Glutamatergic neuron (in vitro differentiated cells): ENCODE measurements at places on chromosomes 16 and 17. TPM values are rescaled to one million over a fixed set of nuclear protein-coding genes. Genes with fewer than 3 reads are reported as not detected.

DNA sequence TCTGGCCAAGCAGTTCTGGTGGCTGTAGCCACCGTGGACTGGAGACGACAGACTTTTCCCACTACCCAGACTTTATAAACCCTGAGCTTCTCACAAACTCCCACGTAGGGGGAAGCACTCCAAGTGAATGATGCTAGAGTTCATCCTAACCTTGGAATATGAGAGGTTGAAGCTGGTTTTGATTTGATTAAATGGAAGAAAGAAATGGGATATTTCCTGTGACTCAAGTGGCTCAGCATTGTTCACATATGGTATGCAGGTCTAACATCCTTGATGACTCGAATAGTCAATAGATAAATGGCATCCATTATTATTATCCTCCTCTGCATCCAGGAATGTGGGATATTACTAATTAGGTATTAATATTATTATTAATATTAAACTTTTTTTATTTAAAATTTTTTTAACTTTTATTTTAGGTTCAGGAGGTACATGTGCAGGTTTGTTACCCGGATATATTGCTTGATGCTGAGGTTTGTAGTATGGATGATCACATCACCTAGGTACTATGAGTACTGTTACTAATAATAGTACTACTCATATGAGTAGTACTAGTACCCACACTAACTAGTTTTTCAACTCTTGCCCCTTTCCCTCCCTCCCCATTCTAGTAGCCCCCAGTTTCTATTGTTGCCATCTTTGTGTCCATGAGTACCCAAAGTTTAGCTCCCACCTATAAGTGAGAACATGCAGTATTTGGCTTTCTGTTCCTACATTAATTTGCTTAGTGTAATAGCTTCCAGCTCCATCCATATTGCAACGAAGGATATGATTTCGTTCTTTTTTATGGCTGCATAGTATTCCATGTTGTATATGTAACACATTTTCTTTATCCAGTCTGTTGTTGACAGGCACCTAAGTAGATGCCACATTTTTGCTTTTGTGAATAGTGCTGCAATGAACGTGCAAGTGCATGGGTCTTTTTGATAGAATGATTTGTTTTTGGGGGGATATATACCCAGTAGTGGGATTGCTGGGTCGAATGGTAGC, 22.9 kb downstream of the PIK3R6 start:
- H3K27me3 ChIP-seq = peaks cover 2% of the 10 kb centered on the region
- H3K4me3 ChIP-seq = no peak overlapping the region
- H3K36me3 ChIP-seq = peaks cover 5% of the 10 kb centered on the region
- DNase-seq = no peak

GRCh38 chr16:21563676-21564075, 35.7 kb upstream of the METTL9 start:
- H3K4me1 ChIP-seq = no peaks in the 10 kb centered on the region
- no peak overlapping the region for H3K27ac ChIP-seq
- H3K4me3 ChIP-seq = no peak overlapping the region
- no peak for DNase-seq
- H3K36me3 ChIP-seq = no peaks in the 10 kb centered on the region
- H3K27me3 ChIP-seq = peaks cover 4% of the 10 kb centered on the region

GRCh38 chr17:51533821-51534220, 273.5 kb downstream of the UTP18 start:
- DNase-seq = no peak
- H3K27ac ChIP-seq = no peak overlapping the region
- no peaks in the 10 kb centered on the region for H3K4me1 ChIP-seq
- H3K4me3 ChIP-seq = no peak overlapping the region
- H3K36me3 ChIP-seq = no peaks in the 10 kb centered on the region

- no peak for DNase-seq
- H3K27ac ChIP-seq = no peak overlapping the region
- no peaks in the 10 kb centered on the region for H3K4me1 ChIP-seq
- H3K27me3 ChIP-seq = no peaks in the 10 kb centered on the region
- no peak overlapping the region for H3K4me3 ChIP-seq
Observed at GRCh38 chr16:75727221-75727620, 931 bp upstream of the CPHXL start.

- H3K36me3 ChIP-seq = no peaks in the 10 kb centered on the region
- no peaks in the 10 kb centered on the region for H3K27me3 ChIP-seq
- H3K4me1 ChIP-seq = peaks cover 9% of the 10 kb centered on the region
- no peak overlapping the region for H3K27ac ChIP-seq
- no peak overlapping the region for H3K4me3 ChIP-seq
Observed at GRCh38 chr16:48831076-48831722, 221.2 kb upstream of the N4BP1 start.

DNA sequence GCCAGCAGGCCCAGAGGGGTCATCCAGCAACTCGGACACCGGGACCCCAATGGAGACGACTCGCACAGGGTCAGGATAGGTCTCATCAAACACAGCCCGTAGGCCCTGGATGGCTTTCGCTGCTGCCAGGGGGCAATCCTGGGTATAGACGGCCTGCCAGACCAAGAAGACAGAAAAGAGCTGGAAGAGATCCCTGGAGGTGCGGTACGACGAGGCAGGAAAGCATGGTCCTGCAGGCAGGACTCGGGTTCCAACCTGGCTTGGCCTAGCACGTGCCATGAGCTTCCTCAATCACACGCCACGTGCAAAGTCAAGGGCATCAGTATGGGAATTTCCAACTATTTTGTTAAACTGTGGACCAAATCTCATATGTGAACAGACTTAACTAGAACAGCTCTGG, 6.3 kb upstream of the EXOSC6 start:
- H3K36me3 ChIP-seq = no peaks in the 10 kb centered on the region
- no peak overlapping the region for H3K4me3 ChIP-seq
- H3K27me3 ChIP-seq = no peaks in the 10 kb centered on the region
- no peak overlapping the region for H3K27ac ChIP-seq
- no peaks in the 10 kb centered on the region for H3K4me1 ChIP-seq
- DNase-seq = no peak

DNAAF8 gene
- 0.59 TPM for total RNA-seq
